ENCODE measurements at places on chromosomes 4 and X.
A peak's percentile ranks its signal among the peaks of the same experiment; 100 is the strongest.

DNA sequence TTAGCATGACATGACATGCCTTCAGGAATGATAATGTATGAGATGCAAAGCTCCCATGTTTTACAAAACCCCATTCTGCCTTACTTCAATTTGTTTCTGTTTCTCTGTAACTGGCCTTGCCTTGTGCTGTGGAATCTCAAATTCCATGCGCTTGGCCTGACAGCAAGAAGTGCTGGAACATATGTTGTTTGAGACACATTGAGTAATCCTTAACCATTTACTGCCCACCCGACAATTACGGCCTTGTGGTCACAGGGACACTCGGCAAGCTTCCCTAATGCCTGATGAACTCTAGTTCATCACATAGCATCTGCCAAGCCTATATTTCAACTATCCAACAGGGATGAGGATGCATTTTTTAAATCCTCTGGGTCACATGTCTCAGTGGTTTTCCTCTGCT, 226.4 kb upstream of the CASK start:
- no peak for DNase-seq

DNA sequence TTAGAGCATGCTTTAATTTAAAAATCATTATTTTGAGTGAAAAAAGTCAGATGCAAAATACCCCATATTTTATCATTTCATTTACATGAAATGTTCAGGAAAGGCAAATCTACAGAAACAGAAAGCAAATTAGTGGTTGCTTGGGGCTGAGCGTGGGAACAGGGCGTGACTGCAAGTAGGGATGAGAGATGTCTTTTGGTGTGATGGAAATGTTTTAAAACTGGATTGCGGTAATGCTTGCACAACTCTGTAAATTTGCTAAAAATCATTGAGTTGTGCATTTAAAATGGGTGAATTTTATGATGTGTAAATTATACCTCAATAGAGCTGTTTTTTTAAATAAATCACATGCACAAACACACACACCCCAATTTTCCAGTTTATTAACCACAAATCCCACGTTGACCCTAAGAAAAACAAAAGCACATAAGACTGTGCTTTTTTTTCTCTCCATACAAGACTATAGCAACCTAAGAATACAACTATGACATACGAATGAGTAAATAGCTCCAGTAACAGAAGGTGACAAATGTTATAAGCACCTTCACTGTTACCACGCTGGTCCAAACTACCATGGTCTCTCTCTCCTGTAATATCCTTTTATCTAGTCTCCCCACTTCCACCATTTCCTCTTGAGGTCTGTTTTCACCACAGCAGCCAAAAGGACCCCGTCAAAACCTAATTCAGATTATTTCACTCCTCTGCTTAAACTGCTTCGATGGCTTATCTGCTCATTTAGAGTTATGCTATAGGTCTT, 37.2 kb downstream of the FRMD7 start:
- no peak for DNase-seq

DNA sequence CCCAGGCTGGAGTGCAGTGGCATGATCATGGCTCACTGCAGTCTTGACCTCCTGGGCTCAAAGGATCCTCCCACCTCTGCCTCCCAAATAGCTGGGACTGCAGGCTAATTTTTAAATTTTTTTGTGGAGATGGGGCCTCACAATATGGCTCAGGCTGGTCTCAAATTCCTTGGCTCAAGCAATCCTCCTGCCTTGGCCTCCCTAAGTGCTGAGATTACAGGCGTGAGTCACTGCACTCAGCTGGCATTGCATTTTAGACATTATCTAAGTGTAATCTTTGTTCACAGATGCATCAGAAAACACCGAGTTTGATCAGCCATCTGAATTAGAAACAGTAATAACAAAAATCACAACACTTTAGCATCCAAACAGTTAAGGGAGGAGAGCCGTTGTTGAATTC, 53.4 kb upstream of the CBR4 start:
- no peak for DNase-seq

DNA sequence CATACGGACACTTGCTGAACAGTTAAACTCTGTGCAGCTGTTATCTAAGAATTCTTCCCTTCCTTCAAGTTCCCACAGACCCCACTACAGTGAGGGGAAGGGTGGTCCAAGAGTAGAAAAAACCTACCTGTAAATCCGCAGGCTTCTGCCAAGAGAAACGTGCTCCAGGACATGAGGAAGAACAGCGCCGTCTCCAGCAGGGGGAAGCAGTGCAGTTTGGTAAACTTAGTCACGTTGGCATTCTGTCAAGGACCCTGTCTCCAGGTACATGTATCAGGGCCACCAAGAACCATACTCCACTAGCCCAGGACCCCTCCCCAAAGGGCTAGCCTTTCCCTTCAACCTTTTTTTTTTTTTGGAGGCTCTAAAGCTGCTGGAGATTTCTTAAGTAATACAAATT, 79.9 kb downstream of the CHST7 start:
- DNase-seq: peak; percentile 13

- no peak for DNase-seq
Observed at GRCh38 chrX:31168551-31168950, 96.7 kb upstream of the FTHL17 start.

GRCh38 chrX:43961699-43962098, 11.5 kb downstream of the NDP start:
- DNase-seq: no peak

DNA sequence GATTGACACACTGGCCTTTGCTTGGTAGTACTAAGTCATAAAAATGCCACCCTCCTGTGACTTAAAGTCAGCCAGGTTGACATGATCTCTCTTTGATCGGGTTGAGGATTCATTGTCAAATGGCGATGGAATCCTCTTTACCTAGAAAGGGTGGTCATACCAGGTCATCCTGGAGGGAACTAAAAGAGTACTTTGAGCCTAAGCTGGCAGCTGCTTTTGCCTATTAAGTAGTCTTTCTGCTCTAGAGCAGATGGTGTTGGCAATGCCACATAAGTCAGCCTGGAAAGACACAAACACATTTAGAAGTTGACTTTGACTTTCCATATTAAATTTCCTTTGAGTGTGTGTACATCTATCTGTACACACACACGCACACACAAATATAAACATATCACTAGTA, 39.2 kb upstream of the C4orf54 start:
- DNase-seq: no peak

DNA sequence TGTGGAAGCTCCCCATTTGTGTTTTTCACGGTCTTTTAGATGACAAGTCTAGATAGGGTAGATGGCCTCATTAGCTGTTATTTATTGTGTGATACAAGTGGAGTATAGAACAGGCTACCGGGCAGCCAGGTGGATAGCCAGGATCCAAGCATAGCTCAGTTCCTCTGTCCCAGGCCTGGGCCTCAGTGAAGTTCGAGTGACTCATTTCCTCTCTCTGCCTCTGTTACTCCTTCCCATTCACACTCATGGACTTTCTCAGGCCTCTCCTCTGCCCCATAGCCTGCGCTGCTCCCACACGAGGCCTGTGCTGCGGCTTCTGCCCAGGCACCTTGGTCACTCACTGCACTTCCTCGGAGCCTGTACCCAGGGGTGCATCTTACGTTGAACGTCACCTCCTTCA, 54.5 kb downstream of the TENM3 start:
- DNase-seq: no peak

GRCh38 chrX:33855251-33855650, 276.9 kb downstream of the FAM47A start:
- DNase-seq: no peak

GRCh38 chr4:123667496-123667895, 270.9 kb downstream of the SPRY1 start:
- DNase-seq: no peak

DNA sequence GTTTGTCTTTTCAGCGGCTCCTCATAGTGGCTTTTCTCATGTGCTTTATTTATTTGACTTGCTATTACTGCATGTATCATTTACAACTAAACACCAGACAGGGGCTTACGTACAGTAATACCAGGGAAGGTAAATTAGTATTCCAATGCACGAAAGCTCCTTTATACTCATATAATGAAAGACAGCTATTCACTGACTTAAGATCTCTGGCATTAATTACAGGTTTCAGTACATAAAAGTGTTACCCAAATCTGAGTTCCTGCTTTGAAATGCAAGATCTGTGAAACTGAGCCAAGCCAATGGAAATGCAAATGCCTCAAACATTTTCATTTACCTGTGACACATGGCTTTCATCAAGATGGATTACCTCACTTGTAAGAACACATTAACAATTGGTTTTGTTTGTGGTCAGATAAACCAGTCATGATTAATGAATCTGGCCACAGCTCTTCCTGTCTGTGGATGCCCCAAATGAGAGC, 107.2 kb downstream of the ANAPC4 start:
- DNase-seq: no peak

DNA sequence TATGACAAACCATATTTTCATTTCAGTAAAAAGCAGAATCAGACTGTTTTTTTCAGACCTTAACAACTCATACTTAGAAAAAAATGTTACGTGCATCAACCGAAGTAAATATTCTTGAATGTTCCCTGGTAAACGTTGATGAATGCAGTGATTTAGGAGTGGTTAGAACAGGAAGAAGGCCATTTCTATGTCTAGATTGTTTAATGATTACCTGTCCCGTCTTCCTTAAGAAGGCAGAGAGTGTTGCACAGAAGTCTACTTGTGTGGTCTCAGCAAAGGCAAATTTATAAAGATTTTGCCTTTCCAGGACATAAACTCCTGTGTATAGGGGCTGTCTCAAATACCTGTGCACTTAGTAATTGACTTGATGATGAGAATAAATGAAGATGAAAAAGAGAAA, 134.5 kb downstream of the MGST2 start:
- DNase-seq: no peak

DNA sequence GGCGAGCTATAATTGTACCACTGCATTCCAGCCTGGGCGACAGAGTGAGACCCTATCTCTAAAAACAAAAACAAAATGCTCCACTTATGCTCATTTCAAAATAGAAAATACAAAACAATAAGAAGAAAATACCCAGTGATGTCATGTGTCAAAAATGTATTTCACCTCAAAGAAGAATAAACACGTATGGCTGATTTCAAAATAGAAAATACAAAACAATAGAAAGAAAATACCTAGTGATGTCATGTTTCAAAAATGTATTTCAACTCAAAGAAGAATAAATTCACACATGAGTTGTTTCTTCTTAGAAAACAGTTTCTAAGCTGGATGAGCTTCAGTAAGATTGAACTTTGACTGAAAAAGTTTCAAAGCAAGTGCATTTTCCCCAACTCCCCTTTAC, 20.3 kb upstream of the PDCL2 start:
- no peak for DNase-seq

DNA sequence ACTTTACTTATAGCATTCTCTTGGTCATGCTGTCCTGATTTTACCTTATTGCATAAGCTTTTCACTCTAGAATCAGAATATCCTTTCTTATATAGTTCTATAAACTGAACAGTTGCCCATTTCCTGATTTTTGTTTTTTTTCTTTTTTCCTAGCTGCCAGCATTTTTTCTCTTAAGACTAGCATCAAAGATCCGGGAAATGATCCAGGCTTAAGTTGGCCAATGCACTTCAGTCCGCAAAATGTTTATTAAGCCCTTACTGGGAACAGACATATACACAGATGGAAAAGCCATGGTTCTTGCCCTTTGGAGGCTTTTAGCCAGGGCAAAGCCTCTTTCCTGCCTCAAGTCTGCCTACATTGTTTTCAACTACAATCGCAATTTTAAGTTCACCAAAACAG, 10.1 kb upstream of the BMP2K start:
- DNase-seq: no peak

- DNase-seq: peak; percentile 52
Observed at GRCh38 chrX:46628460-46629371, 55.2 kb downstream of the CHST7 start.

GRCh38 chrX:23195761-23196160, 138.9 kb upstream of the PTCHD1 start:
- DNase-seq: no peak

DNA sequence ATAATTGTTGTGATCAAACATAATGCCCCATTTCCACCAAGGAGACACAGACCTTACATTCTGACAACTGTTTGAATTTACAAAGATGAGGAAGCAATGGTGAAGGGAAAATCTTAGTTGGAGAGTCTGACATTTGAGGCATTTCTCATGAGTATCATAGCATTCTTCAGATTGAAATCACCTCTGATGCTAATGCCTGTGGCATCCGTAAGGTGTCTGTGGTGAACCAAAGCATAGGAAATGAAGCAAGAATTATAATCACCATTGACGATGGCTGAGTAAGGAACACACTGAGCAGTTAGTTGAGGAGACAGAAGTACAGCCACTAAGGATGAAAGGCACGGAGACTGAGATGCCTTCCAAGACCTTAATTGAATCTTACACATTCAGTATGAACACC, 575.7 kb downstream of the TRIML1 start:
- DNase-seq: no peak

DNA sequence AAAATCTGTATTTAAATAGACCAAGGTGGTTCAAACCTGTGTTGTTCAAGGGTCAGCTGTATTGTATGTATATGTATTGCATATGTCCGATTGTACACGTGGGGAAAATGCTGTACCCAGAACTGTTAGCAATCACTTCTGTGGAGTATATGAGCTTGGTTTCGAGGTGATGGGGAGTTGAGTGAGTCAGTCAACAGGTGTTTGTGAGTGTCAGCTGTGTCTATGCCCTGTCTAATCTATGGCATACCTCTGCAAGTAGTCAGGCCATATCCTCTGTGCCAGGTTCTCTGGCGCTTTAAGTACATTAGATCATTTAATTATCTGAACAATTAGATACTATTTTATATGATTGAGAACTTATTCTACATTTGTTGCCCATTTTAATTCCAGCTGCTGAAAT, 7.4 kb downstream of the ZRSR2 start:
- DNase-seq: no peak

DNA sequence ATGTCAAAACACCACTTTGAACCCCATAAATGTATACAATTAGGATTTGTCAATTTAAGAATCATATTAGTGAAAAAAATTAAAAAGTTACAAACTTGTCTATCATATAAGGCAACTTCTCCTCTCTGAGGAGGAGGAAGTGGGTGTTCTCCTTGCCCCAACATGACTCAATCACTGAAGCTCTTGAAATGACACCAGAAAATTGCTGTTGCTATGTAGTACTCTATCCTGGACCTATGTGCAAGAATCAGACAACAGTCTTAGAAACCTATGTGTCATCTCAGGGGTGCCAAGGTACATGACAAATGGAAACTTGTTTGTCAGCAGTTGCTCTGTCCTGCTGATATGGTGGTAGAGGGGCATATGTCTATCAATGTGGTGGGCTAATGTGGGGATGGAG, 47.7 kb downstream of the HMGB3 start:
- peak; percentile 7 for DNase-seq

GRCh38 chrX:132956421-132957210, 1.8 kb downstream of the HS6ST2 start:
- DNase-seq: no peak

- DNase-seq: no peak
Observed at GRCh38 chrX:150775569-150776350, 82.6 kb downstream of the MTMR1 start.

GRCh38 chr4:177301126-177301639, 8.5 kb upstream of the NEIL3 start:
- DNase-seq: no peak

GRCh38 chrX:1932231-1932630, 317.4 kb downstream of the ASMT start:
- DNase-seq: no peak

- peak; percentile 72 for DNase-seq
Observed at GRCh38 chrX:57286507-57287251, at the start of gene FAAH2. Gene FAAH2 (plus strand): TSS chrX:57286706. CDS start chrX:57286826, 120 bp downstream.
